HT-29 (cell line): ENCODE measurements at places on chromosomes 3 and 15.

DNA sequence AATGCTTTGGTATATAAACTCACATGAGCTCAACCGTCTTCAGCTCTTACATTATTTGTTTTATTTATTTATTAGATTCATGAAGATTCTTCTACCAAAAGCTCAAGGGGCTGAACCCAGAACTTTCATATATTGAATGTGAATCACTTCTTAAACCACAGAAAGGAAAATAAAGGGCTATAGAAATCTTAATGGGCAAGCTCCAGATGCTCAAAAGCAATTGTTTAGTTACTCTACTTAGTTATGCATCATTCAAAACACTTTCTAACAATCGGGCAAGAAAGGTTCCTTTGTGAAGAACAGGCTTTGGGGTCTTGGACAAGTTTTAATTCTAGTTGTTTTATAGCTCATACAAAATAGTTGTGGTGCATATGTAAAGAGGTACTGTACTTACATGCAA is 380.2 kb downstream of the TIGIT start:
- DNase-seq, result no peak

- DNase-seq, result no peak
Observed at GRCh38 chr3:130825762-130826299, 68.1 kb upstream of the ATP2C1 start.

DNA sequence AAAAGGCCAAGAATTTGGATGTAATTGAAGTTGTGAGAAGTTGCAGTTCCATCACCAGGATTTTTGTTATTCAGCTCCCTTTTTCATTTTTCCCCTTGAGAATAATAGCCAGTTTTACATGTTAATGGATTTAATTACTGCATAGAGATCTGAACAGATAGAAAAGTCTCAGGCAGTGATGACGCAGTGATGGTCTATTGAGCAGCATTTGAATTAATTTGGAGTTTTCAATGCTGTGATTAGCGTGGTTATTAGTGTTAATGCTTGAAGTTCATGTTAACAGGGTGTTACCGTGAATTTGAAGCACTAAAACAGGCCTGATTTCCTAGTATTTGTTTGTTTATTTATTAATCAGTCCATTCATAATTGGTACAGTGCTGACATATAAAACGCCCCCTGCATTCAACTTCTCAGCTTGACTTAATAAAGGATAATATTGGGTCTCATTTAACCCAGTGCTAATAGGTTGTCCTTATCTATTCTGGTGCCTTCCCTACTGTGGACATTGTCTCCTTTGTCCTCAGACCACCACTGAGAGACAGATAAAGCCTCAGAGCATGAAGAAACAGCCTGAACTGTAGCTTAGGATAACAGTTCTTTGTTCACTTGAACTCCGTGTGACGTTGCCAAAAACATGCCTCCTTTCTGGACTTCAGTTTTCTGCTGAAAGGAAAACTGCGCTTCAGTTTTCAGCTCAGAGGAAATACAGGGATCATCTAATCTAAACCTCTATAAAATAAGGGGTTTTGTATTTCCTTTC is 82.4 kb downstream of the RTP4 start:
- DNase-seq, result no peak

- DNase-seq, result no peak
Observed at GRCh38 chr15:91165850-91166249, 65.8 kb downstream of the SV2B start.

DNA sequence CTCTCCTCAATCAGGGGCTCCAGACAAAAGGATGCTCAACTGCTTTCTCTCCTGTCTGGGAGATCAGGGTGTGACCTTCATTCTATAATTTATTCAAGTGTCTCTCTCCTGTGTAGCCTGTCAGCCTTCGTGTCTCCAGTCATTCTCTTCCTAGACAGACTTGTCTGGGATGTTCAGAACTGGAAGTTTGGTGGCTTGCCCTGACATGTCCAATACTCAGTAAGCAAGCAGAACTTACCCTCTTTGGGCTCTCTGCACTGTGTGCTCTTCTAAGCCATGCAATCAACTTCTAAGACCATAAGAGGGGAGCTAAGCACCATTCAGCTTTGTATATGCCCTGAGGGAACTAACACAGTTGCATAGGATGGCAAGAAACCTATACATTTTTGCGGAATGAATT is 14.1 kb downstream of the ACKR2 start:
- DNase-seq, result no peak

GRCh38 chr15:39125904-39126303 is 455.0 kb upstream of the THBS1 start:
- peak; percentile 86 for DNase-seq

DNA sequence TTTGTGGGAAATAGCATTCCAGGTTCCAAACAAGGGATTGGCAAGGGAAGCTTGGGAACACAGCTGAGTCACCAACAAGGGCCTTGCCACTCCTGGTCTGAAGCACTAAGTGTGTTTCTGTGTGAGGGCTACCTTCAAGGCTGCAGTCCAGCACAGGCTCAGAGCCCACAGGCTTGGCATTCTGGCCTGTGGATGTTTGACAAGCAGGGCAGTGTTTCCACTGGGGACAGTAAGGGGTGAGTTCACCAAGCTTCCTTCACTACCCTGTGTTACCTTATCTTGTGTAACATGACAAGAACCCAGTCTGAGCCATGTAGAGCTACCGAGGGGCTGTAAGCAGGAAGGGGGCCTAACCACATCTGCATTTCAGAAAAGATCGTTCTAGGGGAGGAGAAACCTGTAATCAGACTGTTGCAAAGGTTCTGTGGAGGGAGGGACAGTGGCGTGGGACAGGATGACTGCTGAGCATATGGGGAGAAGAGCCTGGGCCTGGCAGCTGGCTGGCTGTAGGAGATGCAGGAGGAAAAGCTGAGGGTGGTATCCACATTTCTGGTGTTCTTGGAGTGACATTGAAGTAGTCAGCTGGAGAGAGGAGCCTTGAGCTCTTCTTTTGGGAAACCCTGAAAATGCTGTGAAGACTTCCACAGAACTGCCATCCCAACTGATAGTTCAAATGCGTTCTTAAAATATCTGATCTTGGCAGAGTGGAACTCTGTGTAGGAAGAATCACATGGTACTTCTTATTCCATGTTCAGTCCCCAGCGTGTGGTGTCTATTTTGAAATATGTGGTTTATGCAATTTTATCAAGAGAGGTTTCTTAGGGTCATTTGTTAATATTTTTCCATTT is 61.3 kb downstream of the CTDSPL start:
- no peak for DNase-seq

DNA sequence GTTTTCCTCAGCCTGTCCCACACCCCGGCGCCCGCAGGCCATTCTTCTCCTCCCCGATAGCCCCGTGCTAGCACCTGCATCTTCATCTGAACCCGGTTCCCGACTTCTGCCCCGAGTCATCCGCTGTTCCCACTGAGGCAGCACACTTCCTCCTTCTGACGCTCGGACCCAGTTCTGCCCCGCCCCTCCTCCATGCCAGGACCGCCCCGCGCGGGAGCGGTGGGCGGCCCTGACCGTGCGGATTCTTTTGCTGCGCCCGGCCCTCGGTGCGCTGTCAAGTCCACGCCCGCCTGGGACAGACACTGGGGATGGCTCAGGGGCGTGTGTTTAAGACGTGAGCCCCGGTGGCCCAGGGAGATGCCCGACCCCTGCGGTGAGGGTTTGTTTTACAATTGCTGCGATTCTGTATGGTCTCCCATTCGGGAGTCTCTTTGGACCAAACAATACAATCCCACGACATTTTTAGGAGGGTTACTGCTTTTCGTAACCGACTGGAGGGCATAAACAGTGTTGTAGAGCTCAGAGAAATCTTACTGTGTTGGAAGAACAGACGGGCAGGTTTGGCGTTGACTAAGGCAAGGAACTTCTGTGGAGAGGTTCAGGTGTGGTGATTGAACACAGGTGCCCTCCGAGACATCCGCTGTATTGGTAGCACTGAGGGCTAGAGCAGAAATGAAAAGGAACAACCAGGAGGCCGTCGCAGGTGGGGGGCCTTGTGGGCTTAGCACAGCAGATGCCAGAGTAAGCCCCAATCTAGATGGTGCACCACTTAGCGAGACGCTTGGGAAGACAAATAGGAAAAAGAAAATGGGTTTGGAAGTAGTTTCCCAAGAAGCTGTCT is 716 bp downstream of the PTPN23 start:
- peak; percentile 62 for DNase-seq

GRCh38 chr3:188749010-188749617 is 422.7 kb upstream of the TPRG1 start:
- DNase-seq, result peak; percentile 69

GRCh38 chr3:149460117-149460516 is 14.4 kb upstream of the TM4SF4 start:
- no peak for DNase-seq

DNA sequence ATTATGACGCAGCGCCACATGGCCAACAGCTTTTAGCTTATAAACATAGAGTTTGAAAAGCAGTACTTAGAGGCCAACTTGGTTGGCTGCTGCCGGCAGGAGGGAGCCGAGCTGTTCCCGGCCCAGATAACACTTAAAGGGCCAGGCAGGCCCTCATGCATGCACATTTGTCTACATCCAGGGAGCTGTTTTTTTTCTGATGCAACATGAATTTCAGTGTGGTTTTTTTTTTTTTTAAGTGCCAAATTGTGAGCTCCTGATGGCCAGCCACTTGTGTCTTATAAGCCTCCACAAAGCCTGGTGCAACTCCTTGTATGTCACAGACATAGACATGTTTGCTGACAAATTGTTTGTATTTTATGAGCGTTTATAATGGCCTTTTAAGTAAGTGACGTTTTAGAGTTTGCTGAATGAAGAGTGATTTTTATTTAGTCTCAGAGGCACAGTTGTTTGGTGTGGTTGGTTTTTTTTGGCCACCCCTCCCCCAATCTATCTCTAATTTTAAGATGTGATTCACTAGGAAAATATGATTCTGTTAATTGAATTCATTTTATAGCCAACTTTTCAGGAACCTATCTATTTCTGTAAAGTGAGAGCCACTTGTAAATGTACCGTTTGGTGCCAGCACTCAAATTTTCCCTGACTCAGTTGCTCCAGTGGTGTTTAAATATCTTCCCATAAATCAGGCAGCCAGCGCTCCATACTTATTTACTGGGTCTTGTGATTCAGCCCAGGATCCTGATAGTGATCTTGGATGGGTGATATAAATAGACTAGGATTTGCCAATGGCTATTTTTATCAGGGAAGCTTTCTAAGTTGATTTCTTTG is 134.3 kb downstream of the VGLL4 start:
- DNase-seq, result peak; percentile 37

DNA sequence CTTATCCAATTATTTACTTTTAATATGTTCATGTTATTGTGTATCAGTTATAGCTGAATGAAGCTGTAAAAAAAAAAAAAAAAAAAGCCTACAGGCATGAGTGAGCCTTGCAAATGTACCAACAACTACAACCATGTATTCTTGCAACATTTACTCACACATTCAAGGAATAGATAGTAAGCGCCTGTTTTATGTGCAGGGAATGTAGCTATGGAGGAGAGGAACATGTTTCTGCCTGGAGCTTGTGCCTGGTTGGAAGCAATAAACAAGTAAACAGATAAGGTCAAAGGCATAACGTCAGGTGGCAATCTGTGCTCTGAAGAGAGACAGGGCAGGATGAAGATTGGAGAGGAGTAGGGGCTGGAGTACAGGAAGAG is 111.2 kb downstream of the DNAJB8 start:
- no peak for DNase-seq
